ENCODE measurements at places on chromosomes 3 and 15.

- DNase-seq = no peak
These were observed 776.8 kb downstream of the GRM7 start for GRCh38 chr3:7637694-7638093.

- no peak for DNase-seq
These were observed 77.6 kb downstream of the FHIT start for GRCh38 chr3:61173676-61174075.

GRCh38 chr3:113556316-113556945 is 24.1 kb downstream of the SIDT1 start:
- no peak for DNase-seq

DNA sequence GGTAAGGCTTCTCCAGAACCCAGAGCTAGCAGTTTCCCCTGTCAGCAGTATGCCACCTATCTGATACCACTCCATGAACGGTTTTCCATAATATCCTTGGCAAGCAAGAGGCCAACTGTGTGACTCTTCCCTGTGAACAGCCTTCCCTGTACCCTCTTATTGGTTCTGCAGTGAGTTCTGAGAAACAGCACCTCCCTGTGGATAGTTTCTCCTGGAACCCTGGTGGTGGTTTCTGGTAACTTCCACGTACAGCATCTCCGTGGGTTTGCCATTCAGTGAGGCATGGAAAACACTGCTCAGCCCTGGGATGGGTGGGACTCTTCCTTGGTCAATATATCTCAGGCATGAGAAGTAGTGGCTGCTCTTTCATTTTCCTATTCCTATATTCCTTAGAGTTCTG is 19.4 kb upstream of the SERPINI2 start:
- DNase-seq = no peak

- DNase-seq = no peak
These were observed 18.9 kb downstream of the SRGAP3 start for GRCh38 chr3:9230596-9230995.

DNA sequence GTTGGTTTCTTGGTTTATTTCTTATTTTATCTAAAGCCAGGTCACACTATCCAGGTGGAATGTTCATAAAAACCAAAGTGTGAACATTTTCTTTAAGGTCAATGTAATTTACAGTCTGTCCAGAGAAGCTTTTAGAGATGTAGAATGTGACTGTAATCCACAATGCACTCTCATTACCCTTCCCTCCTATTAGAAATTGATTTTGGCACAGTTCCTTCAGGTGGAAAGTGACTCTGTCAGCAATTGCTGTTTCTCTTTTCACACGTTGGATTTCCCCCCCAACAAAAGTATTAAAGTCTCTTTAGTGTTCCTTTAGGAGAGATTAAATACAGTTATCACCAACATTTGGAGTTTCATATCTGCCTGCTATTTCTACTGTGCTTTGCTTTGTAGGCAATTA is 31.6 kb upstream of the COPB2 start:
- no peak for DNase-seq
